ENCODE measurements at places on chromosomes 3 and 15.

- no peak for DNase-seq
Observed at GRCh38 chr3:43287500-43287873, 1.1 kb downstream of the SNRK start.

DNA sequence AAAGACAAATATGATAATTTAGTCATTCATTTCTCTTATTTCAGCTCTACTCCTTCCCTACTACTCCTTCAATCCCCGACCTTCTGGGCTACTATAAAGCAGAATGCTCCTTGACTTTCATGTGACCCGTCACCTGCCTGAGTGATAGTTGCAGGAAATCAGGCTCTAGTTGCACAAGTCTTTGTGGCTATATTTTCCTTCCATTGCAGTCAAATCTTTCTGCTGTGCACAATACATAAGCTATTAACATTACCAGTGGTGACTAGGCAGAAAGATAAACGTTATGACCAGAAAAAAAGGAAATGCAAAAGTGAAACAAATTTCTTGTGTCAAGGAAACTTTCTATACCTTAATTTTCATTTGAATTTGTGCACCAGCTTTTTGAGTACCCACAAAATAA is 2.3 kb downstream of the SUCNR1 start:
- no peak for DNase-seq

GRCh38 chr3:180265551-180265950 is 228.8 kb upstream of the PEX5L start:
- DNase-seq = no peak

DNA sequence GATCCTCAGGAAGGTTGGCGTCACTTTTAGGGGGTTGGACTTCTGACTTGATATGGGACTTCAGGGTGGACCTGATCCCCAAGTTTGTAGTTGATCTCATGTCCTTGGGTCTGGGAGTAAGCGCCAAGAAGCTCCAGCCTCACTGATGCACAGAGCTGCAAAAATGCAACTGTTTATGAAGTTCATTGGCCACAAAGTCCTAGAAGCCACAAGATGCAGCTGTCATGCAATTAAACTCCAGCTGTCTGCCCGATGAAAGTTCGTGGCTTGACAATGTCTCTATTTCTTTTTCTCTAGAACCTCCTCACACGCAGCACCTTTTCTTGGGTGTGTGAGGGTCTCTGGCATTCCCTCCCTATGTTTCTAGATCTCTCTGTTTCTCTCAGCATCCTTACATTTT is 9.2 kb upstream of the ACAN start:
- no peak for DNase-seq

DNA sequence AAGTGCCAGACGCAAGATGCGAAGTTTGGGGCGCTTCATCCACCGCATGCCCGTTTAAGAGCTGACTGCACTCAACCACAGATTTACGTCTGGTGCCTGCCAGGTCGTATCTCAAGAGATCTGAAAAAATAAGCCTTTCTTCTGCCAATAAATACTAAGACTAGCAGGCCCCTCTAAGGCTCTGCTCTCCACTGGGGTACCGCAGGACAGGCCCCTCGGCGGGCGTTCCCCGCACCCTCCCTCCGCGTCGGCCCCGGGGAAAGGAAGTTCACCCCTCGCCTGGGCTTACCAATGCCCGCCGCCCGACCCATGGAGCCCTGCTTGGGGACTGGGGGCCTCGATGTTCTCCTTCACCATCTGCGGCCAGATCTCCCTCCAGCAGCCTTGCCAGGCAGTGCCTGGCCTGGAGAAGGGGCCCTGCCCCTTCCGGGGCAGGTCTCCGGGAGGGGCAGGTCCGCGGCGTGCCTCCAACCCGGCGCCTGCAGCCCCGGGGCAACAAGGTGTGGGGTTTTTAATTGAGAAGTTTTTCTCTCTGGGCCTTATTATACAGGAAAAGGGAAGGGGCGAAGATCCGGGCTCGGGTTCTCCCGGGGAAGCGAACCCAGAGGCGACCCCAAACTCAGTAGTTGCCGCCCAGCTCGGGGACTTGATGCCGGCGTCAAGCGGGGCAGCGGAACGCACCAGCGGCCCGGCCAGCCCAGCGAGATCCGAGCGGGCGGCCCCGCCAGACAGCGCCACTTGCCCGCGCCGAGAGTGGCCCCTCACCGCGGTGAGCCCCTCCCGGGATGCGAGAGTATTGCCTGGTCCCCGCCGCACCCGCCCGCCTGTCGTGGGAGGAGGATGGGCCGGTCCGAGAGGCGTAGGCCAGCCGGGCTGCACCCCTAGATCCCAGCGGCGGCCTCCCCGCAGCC is 735 bp downstream of the GOLGA8B start:
- DNase-seq = peak; percentile 37

DNA sequence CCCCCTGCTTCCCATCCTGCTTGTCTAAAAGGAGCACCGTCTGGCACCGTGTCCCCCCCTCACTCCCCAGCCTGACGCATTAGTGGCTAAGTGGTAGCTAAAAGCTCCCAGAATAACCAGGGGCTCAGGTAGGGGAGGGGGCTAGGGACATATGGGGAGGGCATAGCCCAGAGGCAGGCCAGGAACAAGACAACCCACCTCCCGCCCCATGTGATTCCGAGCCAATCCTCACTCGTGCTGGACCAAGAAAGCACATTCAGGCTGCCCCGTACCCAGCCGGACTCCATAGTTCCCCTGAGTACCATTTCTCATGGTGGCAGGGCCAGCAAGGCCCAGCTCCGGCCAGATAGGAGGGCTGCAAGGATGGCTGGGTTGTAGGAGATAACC is 11.5 kb downstream of the SEMA7A start:
- no peak for DNase-seq
